ENCODE measurements at places on chromosomes 2 and 18. TPM values are rescaled to one million over a fixed set of nuclear protein-coding genes. Genes with fewer than 3 reads are reported as not detected.
A peak's percentile ranks its signal among the peaks of the same experiment; 100 is the strongest.

GRCh38 chr2:30706534-30707303 is 100.5 kb downstream of the CAPN13 start:
- DNase-seq = peak; percentile 65

- DNase-seq = no peak
These were observed 10.4 kb downstream of the IL1RN start for GRCh38 chr2:113137827-113138226.

- no peak for DNase-seq
These were observed 7.4 kb downstream of the SKOR2 start for GRCh38 chr18:47244086-47244485.

DNA sequence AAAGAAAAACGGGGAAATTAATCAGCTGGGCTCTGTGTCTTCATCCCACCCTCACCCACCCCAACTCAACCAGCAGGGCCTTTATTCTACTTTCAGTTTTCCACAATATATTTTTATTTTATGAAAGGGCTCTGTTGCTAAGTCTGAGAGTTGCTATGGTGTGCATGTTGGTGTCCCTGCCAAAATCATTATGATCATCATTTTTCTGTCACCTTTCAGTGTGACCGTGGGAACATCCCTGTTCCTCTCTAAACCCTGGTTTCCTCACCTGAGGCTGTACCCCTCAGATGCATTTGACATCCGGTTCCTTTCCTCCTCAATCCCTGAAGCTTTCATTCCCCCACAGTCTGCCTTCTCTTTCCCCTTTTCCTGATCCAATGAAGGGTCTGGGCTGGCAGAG is 180.5 kb downstream of the ZFP36L2 start:
- no peak for DNase-seq

The CXCR1 gene
- 0.36 TPM for polyA plus RNA-seq

- no peak for DNase-seq
These were observed 120.1 kb downstream of the NUP35 start for GRCh38 chr2:183244300-183244844.

The ANKRD36B gene
- polyA plus RNA-seq = 26.3 TPM

GRCh38 chr2:99181624-99182000 is 628 bp downstream of the MRPL30 start:
- DNase-seq = no peak

DNA sequence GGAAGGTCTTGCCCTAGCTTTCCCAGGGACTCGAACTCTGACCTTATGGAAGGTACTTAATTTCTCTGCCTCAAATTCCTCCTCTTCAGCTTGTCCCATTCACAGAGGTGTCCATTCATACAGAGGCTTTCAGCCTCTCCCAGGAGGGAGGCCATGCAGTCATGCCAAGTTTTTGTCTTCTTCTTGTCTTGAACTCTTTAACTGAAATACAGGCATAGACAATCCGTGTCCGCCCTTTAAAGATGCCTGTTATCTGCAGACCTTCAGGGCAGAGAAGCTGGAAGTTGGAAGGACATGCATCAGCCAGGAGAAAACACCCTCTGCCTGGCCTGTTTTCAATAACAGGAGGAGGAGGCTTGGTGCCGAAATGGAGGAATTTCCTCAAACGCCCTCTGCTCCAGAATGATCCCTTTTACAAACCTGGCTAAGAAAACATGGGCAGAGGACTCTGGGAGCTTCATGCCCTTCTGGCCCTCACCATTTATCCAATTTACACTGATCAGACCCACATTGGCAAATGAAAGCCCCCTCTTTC is 308.3 kb downstream of the MYCN start:
- no peak for DNase-seq

GRCh38 chr18:48183613-48184012 is 225.6 kb downstream of the ZBTB7C start:
- no peak for DNase-seq

DNA sequence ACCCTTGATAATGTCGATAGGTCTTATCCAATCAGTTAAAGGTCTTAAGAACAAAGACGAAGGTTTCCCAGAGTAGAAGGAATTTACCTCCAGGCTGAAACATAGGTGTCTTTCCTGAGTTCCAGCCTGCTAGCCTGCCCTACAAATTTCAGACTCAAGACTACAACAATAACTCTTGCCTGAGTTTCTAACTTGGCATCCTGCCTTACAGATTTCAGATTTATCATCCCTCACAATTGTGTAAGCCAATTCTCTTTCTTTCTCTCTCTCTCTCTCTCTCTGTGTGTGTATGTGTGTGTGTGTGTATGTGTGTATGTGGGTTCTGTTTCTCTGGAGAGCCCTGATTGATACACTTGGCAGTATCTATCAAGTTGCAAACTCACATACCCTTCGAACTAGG is 37.2 kb upstream of the B4GALT6 start:
- no peak for DNase-seq

DNA sequence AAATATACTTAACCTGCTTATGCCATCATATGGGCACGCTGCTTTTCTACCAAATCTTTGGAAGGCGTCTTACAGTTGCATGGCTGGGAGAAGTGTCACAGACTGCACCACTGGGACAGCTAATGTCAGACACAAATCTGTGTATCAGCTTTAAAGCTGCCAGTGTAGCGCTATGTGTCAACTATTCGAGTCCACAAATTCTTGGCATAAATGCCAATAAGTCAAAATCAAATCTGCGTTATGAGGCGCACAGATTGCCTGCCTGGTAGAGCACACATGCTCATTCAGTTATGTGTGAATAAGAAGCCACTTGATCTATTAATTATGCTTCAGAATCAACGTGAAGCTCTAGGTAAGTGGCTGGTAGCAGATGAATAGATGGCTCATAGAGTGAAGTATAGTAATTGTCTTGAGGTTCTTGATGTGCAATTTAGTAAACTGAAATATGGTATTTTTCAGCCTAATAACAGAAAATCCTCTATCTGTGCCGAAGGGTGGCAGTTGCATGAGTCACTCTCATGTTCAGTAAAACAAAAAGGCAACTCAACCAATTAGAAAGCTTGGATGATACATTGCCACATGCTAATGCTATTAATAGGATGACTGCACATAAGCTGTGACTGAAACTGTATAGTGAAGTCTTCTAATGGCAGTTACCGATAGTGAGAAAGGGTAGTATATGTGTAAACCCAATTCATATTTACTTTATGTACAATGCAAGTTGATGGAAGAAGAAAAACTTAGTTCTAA is 52.0 kb downstream of the DCC start:
- no peak for DNase-seq

The SERPINB3 gene
- polyA plus RNA-seq = not detected

The UGT1A3 gene
- not detected for polyA plus RNA-seq

The DIPK1C gene
- polyA plus RNA-seq = 4.7 TPM

The FSHR gene
- polyA plus RNA-seq = 1.1 TPM

The IL1F10 gene
- polyA plus RNA-seq = not detected

DNA sequence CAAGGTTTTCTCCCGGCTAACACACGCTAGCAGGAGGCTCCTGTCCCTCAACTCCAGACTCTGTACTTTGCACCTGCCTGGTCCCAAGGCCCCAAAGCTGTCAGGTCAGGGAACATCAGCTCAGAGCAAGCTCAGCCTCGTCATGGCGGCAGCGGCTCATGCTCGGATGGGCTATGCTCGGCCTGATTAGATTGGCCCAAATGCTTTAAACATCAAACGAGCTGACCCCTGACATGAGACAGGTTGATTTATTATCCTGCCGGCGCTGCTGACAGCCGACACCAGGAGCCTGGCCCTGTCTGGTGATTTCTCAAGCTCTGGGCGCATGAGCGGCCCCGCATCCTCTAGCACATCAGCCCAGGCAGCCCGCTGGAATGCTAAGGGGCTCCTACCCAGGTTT is 436.4 kb downstream of the EIPR1 start:
- no peak for DNase-seq

DNA sequence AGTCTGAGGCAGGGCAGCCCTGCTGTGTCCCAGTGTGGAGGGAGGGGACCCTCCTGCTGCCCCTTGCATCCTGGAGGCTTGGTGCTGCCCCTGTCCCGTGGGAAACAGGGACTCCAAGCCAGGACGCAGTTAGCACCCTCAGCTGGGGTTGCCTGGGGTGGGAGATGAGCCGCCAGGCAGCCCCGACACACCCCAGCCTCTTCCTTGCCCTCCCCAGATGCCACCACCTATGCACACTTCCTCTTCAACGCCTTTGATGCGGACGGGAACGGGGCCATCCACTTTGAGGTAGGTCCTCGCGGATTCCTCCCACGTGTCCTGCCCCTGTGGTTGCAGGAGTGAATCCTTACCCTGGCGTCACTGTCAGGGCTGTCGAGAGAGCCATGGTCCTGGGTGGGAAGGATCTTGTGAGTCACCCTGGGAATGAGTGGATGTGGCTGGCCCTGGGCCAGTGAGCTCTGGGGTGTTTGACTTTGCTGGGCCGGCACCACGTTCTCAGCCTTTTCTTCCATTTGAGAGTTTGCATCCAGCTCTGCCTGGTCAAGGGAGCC is 27.5 kb upstream of the FAHD2A start:
- DNase-seq = no peak

- no peak for DNase-seq
These were observed 23.3 kb downstream of the SCG2 start for GRCh38 chr2:223578846-223579245.

Data from muscle of arm (tissue), 14 donors.